ENCODE measurements at places on chromosomes 1 and 21.

GRCh38 chr21:41317458-41317857 lies 857 bp downstream of the FAM3B start:
- no peak for DNase-seq

DNA sequence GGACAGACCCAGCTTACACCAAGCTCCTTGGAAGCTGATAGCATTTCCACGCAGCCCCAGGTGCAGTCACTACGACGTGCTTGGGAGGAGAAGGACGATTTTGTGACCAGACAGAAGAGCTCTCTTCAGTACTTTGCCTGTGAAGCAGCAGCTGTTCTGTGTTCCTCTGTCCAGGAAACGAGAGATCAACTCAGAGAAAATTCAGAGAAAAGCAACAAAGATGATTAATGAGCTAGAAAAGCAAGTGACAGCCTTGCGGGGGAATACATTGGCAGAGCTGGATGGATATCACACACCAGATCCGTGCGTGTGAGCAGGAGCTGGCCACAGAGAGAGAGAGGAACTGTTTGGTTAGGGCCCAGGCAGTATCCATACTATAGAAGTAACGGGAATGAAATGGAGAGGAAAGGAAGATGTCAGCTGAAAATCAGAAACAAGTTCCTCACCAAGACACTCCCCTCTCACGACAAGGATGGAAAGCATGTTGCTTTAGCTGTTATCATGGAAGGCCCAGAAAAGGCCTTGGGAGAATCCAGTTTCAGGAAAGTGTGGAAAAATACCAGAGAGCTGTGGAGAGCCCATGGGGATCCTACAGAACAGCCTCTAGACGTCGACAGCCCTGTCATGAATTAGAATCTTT lies 106.2 kb downstream of the TOMM20 start:
- no peak for DNase-seq

DNA sequence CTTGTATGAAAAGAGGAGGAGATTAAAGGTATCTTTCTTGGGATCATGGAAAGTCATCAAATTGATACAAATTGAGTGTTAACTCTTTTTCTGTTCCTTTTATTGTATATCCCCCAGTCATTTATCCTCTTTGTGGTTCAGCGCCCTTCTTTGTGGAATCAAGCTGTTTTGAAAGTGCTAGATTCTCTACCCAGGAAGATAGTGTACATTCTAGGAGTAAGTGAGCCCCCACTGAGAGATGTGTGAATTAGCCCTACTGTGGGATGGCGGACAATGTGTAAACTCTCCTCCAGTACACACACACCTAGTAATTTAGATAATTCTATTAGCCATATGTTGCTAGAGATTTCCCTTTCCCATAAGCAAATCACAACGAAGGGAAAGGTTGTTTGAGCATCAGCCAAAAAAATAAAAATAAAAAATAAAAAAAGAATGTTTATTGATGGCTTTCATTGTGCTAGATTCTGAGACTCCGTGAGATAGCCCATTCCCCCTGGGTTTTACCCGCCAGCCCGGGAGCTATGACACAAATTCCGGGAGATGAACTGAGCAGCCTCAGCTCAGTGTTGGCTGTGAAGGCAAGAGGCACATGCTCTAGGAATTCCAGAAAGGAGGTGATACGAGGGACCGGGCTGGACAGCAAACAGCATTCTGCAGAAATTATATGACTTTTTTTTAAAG lies 378.4 kb upstream of the RUNX1 start:
- no peak for DNase-seq

GRCh38 chr1:19460535-19461219 lies 24.7 kb downstream of the CAPZB start:
- DNase-seq, result no peak

All from stimulated activated CD8-positive, alpha-beta memory T cell treated with anti-CD3 and anti-CD28 coated beads, Interleukin-2, amount 100 ng/mL, for 1 hour (primary cell).